Regular cardiac myocyte (primary cell): ENCODE measurements at places on chromosomes 12 and 14. TPM values are rescaled to one million over a fixed set of nuclear protein-coding genes. Genes with fewer than 3 reads are reported as not detected.

The BMP4 gene
- total RNA-seq = 2.7 and 10.7 TPM in 2 replicates

The SERPINA4 gene
- total RNA-seq = not detected in 2 replicates

The SERPINA10 gene
- under 0.01 TPM in 1 of 2 replicates, not detected in the other for total RNA-seq

The TAS2R46 gene
- 1.5 and 2.8 TPM in 2 replicates for total RNA-seq
